ENCODE measurements at places on chromosomes 2 and 18. TPM values are rescaled to one million over a fixed set of nuclear protein-coding genes. Genes with fewer than 3 reads are reported as not detected.
A peak's percentile ranks its signal among the peaks of the same experiment; 100 is the strongest.

DNA sequence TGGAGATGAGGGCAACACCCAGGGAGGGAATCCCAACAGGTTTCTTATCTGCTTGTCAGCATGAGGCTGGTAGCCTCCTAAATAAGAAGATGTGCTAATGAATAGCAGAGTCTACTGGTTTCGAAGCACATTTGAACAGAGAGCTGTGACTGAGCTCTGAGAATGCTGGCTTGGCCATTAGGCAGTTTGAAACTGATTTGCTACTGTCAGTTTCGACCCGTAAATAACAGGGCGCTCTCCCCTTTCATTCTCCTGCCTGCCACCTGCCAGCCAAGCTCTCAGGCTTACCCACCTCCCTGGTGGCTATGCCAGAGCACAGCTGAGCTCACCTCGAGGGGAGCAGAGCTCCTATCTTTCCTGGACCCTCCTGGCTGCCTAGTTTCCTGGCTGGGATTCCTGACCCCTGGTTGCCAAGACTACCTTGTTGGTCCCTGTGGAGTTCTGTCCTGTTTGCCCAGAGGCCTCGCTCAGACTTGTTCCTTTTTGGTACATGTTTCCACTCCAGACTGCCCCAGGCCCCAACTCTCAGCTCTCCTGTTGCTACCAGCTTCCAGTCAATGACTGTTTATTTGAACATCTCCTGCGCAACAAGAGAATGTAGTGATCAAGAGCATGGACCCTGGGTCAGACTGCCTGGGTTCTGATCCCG lies 102.3 kb upstream of the ALPP start:
- no peak overlapping the region for H3K27ac ChIP-seq
- no peak overlapping the region for H3K4me3 ChIP-seq
- H3K4me1 ChIP-seq, result no peaks in the 10 kb centered on the region

DNA sequence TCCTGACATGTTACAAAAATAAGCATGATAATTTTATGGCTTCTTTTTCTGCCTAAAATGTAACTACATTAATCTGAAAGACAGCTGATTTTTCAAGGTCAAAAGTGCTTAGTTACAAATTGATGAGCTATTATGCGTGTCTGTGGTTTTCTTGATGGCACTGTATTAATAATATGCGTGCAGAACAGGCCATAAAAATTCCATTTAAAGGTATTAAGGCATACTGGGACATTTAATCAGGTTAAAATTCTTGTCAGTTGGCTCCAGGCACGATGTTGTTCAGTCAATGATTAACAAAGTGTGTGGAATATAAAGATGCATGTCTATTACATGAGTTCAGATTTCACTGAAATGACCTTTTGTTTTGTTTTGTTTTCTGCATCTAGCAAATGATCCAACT lies 420.1 kb upstream of the ZNF804A start:
- H3K36me3 ChIP-seq, result peaks cover 1% of the 10 kb centered on the region
- H3K4me1 ChIP-seq, result no peaks in the 10 kb centered on the region
- no peak for DNase-seq
- H3K4me3 ChIP-seq, result no peak overlapping the region
- H3K27me3 ChIP-seq, result no peaks in the 10 kb centered on the region

- peaks cover 6% of the 10 kb centered on the region for H3K4me1 ChIP-seq
- no peak overlapping the region for H3K4me3 ChIP-seq
- no peaks in the 10 kb centered on the region for H3K36me3 ChIP-seq
Measured at GRCh38 chr18:55488473-55488872, 99.5 kb downstream of the TCF4 start.

GRCh38 chr2:218345491-218346236 lies 11.0 kb upstream of the CATIP start:
- no peak overlapping the region for H3K4me3 ChIP-seq
- H3K4me1 ChIP-seq, result no peaks in the 10 kb centered on the region
- no peak overlapping the region for H3K27ac ChIP-seq
- H3K36me3 ChIP-seq, result no peaks in the 10 kb centered on the region
- no peak for DNase-seq

DNA sequence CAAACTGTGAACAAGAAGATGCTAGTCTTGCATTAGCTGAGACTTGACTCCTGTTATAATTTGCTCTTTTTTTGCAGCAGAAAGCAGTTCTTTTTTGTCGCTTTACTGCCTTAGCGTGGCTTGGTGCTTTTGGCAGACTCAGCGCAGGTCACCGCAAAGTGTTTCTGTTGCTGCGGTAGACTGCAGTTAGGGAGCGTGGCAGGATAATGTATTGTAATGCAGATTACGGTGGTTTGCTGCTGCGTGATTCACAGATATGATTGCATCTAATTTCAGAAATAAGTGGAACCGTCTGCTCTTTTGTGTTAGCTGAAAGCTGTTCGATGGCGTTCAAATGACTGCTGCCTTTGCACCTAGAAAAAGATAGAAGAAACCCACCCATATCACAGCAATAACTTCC lies 131.6 kb upstream of the SATB2 start:
- H3K36me3 ChIP-seq, result no peaks in the 10 kb centered on the region
- H3K4me3 ChIP-seq, result no peak overlapping the region
- H3K4me1 ChIP-seq, result no peaks in the 10 kb centered on the region
- no peak for DNase-seq
- H3K27ac ChIP-seq, result no peak overlapping the region

DNA sequence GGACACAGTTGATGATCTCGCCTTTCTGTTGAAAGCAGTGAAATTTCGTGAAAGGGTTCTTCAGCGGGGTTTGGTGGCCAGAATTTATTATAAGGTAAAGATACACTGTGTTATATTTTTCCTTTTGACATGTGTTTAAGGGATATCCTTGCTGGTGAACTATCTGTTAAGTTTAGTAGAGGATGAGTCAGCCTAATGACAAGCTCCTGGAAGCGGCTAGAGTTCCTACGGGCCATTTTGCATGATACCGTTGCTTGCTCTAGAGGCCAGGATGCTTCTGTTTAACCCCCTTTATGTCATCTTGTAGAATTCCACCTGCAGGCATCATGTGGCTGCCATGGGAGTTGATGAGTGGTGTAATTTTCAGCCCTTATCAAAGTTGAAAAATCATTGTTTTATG lies 124.8 kb upstream of the BCL2L11 start:
- no peaks in the 10 kb centered on the region for H3K36me3 ChIP-seq
- no peak for DNase-seq
- H3K4me1 ChIP-seq, result peaks cover 11% of the 10 kb centered on the region
- peaks cover 38% of the 10 kb centered on the region for H3K27me3 ChIP-seq

GRCh38 chr2:199806179-199806578 lies 44.8 kb downstream of the FTCDNL1 start:
- peaks cover 3% of the 10 kb centered on the region for H3K27me3 ChIP-seq
- no peak for DNase-seq
- H3K4me3 ChIP-seq, result no peak overlapping the region
- no peaks in the 10 kb centered on the region for H3K36me3 ChIP-seq

DNA sequence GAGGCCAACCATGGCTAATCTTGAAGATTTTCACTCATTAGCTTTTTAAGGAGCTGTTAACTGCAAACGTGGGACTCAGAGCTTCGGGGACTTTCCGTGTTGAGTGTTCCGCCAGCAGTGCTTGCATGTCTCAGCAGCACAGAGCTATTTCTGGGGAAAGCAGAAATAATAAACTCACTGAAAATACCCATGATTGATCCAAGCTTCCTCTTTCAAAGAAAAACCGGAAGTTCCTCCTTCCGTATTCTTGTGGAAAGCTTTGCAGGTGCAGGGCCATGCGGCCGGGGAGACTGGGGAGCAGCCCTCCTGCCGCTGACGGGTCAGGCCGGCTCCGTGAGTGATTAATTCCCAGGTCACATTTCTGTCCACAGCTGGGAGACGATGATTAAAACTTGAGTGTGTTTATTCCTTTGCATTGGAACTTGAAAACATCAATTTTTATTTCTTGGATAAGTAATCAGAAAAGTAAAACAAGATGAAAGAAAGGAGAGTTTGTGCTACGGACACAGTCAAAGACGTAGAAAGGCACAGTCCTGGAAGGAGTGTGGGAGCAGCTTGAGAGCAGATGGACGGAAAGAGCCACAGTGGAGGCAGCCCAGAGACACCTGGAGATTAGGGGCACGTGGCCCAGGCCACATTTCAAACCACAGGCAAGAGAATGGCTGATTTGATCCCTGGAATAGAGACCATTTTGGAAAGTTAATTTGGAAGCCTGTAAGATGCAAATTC lies 54.2 kb upstream of the CTDP1 start:
- DNase-seq, result no peak
- no peak overlapping the region for H3K27ac ChIP-seq
- no peaks in the 10 kb centered on the region for H3K27me3 ChIP-seq

DNA sequence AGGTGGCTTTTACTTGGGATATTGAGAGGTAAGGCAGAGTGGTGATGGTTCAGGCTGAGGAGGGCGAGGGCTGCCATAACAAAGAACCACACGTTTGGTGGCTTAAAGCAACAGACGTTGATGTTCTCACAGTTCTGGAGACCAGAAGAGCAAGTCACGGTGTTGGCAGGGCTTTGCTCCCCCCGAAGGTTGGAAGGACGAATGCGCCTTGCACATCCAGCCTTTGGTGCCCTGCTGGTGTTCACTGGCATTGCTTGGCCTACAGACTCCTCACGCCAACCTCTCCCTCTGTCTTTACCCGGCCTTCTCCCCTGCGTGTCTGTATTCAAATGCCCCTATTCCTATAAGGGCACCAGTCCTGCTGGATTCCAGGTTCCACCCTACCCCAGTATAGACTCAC lies 125.4 kb downstream of the TPO start:
- H3K36me3 ChIP-seq, result no peaks in the 10 kb centered on the region
- peak; percentile 44 for DNase-seq
- H3K27me3 ChIP-seq, result no peaks in the 10 kb centered on the region
- H3K4me1 ChIP-seq, result no peaks in the 10 kb centered on the region

- H3K36me3 ChIP-seq, result no peaks in the 10 kb centered on the region
- peaks cover 11% of the 10 kb centered on the region for H3K27me3 ChIP-seq
- DNase-seq, result peak; percentile 25
Measured at GRCh38 chr2:48940606-48941005, 185.1 kb upstream of the LHCGR start.

Gene MTLN
- total RNA-seq, result 54.2 TPM

Gene WNT10A
- total RNA-seq, result not detected

Gene LYPD1
- total RNA-seq, result not detected

Gene DLX1
- total RNA-seq, result 0.81 TPM
